ENCODE measurements at places on chromosomes 2 and 18.
A peak's percentile ranks its signal among the peaks of the same experiment; 100 is the strongest.

DNA sequence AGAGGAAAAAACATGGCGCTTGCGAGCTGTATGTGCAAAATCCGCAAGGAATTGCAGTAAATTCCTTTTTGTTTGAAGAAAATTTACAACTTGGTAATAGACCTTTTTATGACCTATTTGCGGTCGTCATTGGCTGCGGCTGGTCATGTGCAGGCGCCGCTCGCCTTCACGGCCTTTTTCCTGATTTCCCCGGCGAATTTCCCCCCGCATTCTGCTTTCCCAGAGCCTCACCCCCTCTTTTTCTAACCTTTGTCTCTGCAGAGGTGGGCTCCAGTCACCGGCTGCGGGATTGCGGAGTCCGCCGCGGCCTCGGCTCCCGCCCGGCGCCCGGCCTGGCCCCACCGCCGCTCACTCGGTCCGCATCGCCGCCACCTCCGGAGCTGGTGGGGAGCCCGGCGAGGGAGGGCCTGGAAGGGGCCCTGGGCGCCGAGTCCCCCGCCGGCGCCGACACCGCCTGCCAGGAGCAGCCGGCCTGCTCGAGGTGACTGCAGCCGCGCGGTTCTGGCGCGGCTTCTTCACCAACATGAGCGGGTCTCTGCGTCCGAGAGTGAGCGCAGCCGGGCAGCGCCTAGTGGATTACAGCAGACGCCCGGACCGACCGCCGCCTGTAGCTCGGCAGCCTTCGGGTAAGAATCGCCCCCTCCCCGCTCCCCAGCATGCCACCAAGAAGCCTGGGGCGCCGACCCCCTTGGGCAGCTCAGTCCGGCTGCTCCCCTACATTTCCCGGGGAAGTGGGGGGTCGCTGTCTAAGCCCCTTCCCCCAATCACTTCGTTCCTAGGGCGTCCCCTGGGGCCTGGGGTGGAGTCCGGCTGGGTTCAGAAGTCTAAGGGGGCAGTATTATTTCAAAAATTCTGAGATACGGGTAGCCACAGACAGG is 7.1 kb downstream of the HOXD8 start:
- DNase-seq: no peak

DNA sequence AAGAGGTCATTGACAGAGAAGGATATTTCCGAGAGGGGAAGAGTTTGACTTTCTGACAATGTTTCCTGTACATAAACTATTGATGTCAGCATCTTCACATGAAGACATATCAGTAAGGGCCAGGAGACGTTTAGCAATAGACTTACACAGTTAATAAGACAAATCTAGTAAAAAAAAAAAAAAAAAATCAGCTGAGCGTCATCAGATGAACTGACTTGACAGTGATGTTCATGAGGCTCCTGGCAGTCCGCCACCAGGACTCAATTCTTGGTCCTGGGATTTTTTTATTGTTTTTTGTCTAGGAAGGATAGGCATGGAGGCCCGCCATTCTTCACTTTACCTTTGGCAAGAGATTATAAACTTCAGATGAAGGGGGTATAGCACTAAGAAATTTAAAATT is 14.5 kb downstream of the MRPL44 start:
- no peak for DNase-seq

DNA sequence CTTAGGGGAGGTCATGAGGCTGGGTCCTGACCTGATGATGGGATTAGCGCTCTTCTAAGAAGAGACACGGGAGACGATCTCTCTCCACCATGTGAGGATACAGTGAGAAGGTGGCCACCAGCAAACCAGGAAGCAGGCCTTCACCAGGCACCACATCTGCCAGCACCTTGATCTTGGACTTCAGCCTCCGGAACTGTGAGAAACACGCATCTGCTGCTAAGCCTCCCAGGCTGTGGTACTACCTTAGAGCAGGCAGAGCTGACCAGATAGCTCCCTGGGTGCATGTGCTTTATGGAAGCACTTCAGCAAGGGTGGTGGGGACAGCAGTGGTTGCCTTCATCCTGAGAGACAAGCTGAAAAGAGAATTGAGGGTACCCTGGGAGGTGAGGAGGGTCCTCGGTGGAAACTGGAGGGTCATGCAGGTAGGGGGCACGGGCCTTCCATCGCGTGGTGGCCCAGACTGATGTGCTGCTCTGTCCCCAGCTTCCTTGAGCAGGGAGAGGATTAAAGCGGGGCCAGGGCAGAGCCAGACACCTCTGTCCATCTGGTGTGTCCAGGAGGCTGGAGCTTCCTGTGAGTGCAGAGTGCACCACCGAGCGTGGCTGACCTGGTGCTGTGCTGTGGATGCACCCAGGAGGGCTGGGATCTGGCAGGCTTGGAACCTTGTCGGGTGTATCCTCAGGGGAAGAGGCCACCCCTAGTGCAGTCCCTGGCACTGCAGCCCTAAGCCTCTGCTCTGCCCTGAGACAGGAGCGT is 42.9 kb upstream of the HS6ST1 start:
- DNase-seq: no peak

- no peak for DNase-seq
Observed at GRCh38 chr2:69209482-69209881, 177.5 kb downstream of the GFPT1 start.

DNA sequence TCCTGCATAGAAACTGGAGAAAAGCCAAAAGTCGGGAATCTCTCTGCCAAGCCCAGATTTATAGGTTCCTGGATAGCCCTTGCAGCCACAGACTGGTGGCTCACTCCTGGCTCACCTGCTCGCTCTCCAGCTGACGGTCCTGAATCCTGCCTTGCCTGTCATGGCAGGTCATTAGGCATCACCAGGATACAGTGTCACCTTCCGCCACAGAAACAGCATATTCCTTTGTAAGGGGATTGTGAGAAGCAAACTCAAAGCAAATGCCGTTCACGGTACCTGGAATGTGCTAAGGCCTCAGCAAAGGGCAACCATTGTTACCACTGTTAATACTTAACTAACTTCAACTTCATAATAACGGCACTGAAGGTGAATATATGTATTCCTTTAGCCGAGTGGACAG is 57.1 kb upstream of the GPR45 start:
- peak; percentile 86 for DNase-seq

- peak; percentile 50 for DNase-seq
Observed at GRCh38 chr2:174748948-174749347, 15.3 kb downstream of the CHRNA1 start.

- DNase-seq: no peak
Observed at GRCh38 chr18:3666526-3667254, 216.7 kb downstream of the TGIF1 start.

- no peak for DNase-seq
Observed at GRCh38 chr2:240410808-240411207, 24.7 kb upstream of the GPC1 start.

DNA sequence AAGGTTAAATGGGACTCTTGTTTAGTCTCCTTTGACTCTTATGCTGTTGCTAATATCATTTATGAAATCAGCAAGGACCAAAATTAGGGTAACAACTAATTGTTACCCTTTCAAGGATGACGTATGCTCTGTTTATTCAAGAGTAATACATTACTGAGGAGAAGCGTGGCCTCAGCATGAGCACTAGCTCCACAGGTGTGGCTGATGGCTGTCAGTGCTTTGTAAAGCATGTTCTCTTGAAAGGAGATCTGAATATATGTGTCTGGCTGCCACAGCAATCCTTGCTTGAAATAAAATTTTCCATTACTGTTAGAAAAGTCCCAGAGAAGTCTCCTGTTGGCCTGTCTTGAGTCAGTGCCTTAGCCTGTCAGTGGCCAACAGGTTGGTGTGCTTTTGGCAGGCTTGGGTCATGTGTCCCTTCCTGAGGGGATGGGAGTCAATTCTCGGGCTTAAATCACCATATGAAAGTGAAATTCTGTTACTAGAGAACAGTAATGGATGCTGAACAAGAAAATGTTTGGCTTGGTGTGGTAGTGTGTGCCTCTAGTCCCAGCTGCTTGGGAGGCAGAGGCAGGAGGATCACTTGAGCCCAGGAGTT is 32.7 kb downstream of the ABI2 start:
- no peak for DNase-seq

- DNase-seq: no peak
Observed at GRCh38 chr2:233025706-233026105, 6.8 kb upstream of the NEU2 start.

DNA sequence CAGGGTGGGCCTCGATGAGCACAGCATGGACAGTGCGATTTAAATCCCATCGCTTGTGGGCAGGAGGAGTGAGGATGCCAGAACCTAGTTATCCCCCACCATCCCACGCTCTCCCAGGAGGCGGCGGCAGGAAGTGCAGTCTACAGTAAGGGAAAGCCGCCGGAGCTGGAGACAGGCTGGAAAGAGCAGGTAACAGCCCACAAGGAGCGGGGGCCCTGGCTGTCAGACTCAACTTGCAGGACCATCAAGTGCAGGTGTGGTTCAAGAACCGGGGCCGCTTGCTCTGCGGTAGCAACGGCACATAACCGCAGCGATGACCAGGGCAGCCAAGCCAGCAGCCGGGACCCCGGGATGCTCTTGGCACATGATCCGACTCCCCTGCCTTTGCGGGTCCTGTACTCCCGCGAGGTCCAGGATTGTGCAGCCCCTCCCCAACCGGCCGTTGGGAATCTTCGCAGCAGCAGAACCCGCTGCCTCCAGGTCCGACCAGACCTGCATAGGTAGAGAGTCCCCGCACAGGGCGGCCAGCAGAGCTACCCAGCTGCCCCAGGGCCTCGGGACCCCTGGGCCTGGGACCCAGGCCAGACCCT is 82.1 kb downstream of the BIN1 start:
- no peak for DNase-seq

DNA sequence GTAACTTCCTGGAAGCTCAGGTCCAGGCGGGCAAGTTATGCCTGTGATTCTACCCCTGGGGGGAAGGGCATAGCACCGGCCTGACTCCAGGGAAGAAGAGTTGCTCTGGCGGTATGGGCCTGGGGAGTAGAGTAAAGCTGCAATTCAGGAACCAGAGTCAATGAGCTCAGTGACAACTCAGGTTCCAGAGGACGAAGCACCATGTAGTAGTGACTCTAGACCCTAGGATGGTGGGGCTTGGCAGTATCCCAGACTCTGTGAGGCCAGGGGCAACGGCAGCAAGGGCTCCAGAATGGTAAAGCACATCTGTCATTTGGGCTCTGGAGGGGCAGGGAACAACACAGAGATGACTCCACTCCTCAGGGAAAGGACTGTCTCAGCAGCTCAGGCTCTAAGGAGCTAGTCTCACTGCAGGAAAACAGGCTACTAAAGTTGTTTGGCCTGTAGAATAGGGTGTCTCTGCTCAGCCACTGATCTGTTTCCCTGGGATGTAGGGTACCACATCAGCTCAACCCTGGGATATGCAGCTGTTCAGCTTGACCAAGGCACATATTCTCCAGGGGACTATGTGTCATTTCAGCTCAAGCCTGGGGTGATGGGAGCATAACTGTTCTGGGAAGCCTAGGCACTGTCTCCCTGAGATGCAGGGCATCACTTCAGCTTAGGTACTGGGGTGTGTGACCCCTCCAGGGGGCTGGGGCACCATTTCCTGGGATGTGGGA is 36.2 kb upstream of the RHOB start:
- DNase-seq: no peak

GRCh38 chr2:121596221-121597080 is 52.8 kb downstream of the CLASP1 start:
- no peak for DNase-seq

GRCh38 chr18:22082408-22082807 is 87.0 kb upstream of the GATA6 start:
- DNase-seq: no peak
